ENCODE measurements at places on chromosomes 2 and 18.

DNA sequence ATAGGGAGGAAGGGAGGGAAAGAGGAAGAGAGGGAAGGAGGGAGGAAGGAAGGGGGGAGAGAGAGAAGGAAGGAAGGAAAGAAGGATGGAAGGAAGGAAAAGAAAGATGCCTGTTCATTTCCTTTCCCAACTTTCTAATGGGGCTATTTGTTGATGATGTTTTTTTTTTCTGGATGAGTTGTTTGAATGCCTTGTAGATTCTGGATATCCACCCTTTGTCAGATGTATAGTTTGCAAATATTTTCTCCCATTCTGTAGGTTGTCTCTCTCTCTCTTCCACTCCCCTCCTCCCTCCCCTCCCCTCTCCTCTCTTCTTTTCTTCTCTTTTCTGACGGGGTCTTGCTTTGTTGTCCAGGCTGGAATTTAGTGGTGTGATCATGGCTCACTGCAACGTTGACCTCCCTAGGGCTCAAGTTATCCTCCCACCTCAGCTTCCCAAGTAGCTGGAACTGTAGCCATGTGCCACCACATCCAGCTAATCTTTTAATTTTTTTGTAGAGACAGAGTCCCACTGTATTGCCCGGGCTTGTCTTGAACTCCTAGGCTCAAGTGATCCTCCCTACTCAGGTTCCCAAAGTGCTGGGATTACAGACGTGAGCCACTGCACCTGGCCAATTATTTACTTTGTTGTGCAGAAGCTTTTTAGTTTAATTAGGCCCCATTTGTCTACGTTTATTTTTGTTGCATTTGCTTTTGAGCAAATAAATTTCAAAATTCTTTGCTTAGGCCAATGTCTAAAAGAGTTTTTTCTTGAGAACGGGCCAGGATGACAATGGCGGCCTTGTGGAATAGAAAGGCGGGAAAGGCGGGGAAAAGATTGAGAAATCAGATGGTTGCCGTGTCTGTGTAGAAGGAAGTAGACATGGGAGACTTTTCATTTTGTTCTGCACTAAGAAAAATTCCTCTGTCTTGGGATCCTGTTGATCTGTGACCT, 57.3 kb upstream of the FAM117B start:
- no peak for DNase-seq

DNA sequence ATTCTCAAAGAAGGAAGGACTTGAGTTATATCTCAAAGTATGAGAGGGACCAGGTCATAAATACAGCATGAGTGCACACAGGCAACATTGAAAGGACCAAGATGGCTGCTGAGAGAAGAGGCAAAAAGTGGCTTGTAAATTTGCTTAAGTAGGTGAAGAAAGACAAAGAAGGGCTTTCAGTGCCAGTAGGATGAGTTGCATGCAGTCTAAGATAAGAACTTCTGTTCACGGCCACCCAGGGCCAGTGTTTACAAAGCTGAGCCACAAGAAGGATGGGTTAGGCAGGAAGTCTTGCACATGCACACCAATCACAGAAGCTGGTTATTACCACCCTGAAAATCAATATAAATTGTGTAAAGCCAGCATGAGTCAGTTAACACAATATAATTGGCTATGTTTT, 3.1 kb upstream of the ABCB11 start:
- DNase-seq = peak; percentile 17

DNA sequence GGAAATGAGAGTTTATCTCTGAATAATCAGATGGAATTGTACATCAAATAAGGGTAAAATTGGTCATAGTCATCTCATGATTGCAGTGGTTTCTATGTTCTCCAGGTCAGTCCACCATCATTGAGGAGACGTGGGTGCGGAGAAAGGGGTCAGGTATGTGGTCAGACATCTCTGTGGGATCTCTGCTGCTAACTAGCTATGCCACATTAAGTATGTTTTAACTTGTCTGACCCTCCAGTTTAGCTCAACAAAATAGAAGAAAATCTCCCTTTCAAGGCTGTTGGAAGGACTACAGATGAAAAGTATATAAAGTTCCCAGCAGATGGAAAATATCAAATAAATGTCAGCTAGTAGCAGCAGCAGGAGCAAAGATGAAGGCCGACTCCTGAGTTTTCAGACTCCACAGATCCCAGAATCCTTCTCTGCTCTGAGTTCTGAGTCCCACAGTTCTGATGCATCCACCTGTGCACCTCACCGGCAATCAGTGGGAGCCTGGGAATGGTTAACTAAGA, 106.6 kb upstream of the CYP1B1 start:
- DNase-seq = no peak

GRCh38 chr18:54269893-54270844, 852 bp downstream of the POLI start:
- peak; percentile 80 for DNase-seq

- DNase-seq = no peak
Measured at GRCh38 chr2:166042356-166042755, 85.5 kb downstream of the SCN1A start.

GRCh38 chr2:144102386-144102785, 417.5 kb downstream of the ZEB2 start:
- DNase-seq = no peak

DNA sequence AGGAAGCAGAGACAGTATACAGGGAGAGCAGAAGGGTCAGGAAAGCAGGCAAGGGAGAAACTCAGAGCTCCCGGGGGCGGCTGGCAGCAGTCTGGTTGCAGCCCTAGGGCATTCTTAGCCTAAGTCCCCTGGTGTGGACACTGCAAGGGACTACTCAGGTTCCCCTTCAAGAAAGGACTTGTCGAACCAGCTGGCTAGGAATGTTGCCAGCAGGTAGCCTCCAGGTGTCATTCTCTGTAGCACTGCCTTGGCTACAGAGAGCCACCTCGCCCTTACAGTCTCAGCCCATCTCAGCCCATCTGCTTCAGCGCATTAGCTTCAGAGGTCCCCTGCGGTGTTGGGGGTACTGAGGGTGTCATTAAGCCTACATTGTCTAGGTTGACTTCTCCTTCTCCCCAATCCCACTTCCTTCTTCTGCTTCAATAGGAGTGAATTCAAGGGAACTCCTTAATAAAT, 11.3 kb upstream of the TMSB10 start:
- no peak for DNase-seq

GRCh38 chr2:123894167-123894566, 130.9 kb upstream of the CNTNAP5 start:
- no peak for DNase-seq

GRCh38 chr2:54979321-54980044, 70.8 kb downstream of the RTN4 start:
- no peak for DNase-seq

- no peak for DNase-seq
Measured at GRCh38 chr2:63846487-63846886, 4.8 kb downstream of the UGP2 start.

DNA sequence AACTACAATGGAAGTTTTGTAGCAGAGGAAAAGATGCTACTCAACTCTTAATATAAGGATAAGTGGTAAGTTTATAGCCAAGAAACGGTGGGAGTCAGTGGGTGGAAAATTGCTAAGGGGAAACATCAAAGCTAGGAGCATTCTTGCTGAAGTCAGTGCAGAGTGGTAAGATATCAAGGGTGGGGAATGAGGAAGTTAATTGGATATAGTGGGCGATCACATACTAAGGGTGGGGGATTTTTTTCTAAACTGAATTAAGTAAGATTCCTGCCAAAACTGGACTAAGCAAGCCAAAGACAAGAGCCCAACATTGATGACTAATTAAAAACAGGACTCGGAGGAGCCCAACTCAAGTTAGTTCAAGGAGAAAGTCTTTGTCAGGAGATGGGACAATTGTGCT, 525.4 kb downstream of the CCDC85A start:
- DNase-seq = no peak

All from NCI-H2227 treated with DMSO at 0.1 percent for 48 hours (cell line).